ENCODE measurements at places on chromosomes 7 and 10. TPM values are rescaled to one million over a fixed set of nuclear protein-coding genes. Genes with fewer than 3 reads are reported as not detected.

TCAF2 gene
- total RNA-seq, result 2.3 TPM

ABCB1 gene
- not detected for total RNA-seq

EN2 gene
- 0.15 TPM for total RNA-seq

CTAGE8 gene
- 1.4 TPM for total RNA-seq

HOXA1 gene
- 2.7 TPM for total RNA-seq

CLEC5A gene
- not detected for total RNA-seq

KIAA1549 gene
- total RNA-seq, result 9.2 TPM

DNAH11 gene
- not detected for total RNA-seq

DNA sequence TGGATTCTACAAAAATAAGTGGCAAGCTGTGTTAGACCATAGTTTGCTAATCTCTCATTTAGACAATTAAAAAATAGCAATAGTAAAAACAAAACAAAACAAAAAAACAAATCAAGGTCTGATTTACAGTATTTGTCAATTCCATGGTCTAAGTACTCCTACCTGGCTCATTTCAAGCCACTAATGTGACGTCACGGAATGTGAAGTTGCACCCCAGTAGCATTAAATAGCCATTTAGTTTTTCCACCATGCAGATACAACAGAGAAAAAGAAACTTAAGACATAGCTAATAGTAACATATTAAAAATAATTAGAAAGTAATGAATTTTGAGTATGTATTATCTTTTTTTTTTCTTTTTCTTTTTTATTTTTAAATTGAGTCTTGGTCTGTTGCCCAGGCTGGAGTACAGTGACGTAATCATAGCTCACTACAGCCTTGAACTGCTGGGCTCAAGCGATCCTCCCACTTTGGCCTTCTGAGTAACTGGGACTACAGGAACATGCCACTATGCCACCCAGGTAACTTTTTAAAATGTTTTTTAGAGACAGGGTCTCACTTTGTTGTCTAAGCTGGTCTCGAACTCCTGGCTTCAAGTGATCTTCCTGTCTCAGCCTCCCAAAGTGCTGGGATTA, 101.2 kb downstream of the MKX start:
- DNase-seq, result no peak
- no peak overlapping the region for H3K27ac ChIP-seq
- H3K36me3 ChIP-seq, result peaks cover 6% of the 10 kb centered on the region

DNA sequence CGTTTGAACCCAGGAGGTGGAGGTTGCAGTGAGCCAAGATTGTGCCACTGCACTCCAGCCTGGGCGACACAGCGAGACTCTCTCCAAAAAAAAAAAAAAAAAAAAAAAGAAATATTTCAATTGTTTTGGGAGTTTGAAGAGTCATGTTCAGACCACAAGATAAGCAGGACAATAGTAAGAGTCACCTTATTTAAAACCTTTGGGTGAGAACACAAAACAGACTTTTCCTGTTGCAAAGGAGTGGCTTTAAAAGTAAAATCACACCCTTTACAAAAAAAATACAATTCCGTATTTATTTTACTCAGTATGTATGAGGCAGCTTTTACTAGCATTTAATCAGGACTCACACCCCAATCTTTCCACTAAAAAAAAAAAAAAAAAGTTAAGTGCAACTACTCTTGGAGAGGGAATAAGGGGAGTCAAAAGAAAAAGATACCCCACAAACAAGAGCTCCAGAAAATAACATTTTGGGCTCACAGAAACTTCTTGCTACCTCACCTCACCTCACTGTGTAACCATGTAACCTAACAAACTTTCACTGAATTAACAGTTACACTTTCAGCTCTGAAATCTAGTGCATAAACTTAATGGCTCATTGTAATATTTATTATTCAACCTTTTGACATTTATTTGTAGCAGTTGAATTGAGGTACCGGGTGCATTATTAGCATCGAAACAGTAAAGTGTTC, 11.2 kb downstream of the SKIDA1 start:
- H3K4me1 ChIP-seq, result peaks cover 72% of the 10 kb centered on the region
- no peak for DNase-seq
- no peaks in the 10 kb centered on the region for H3K27me3 ChIP-seq
- H3K4me3 ChIP-seq, result peak overlapping the region; percentile 81
- H3K27ac ChIP-seq, result peak overlapping the region; percentile 95
- no peaks in the 10 kb centered on the region for H3K36me3 ChIP-seq

- DNase-seq, result no peak
- H3K36me3 ChIP-seq, result peaks cover 6% of the 10 kb centered on the region
- H3K27ac ChIP-seq, result peak overlapping the region; percentile 54
- H3K4me1 ChIP-seq, result peaks cover 23% of the 10 kb centered on the region
These were observed 110.1 kb downstream of the ARID5B start for GRCh38 chr10:62011558-62011957.

DNA sequence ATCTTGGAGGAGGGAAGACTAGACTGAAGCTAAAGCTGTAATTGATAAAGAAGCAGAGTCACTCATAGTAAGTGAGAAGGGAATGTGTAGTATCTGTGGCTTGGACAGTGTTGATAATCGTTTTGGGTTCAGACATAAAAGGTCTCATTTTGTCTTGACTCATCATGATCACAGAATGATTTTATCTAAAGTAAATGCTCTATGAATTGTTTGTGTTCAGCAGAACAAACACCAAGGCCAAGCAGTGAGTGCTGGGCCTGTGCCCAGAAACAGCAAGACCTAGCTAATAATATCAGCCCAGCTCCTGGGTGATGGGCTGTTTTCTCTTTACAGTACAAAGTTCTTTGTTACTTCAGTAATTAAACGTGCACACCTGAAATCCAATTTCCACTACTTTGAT, 26.7 kb upstream of the CD36 start:
- no peaks in the 10 kb centered on the region for H3K36me3 ChIP-seq
- no peaks in the 10 kb centered on the region for H3K27me3 ChIP-seq
- peak overlapping the region; percentile 56 for H3K27ac ChIP-seq
- DNase-seq, result no peak
- H3K4me1 ChIP-seq, result peaks cover 29% of the 10 kb centered on the region
- no peak overlapping the region for H3K4me3 ChIP-seq

- DNase-seq, result no peak
- H3K27me3 ChIP-seq, result no peaks in the 10 kb centered on the region
- H3K27ac ChIP-seq, result peak overlapping the region; percentile 36
- no peaks in the 10 kb centered on the region for H3K36me3 ChIP-seq
These were observed 99.4 kb downstream of the ITGA8 start for GRCh38 chr10:15620337-15620736.

- H3K36me3 ChIP-seq, result peaks cover 9% of the 10 kb centered on the region
- H3K4me1 ChIP-seq, result peaks cover 32% of the 10 kb centered on the region
- no peak for DNase-seq
- no peaks in the 10 kb centered on the region for H3K27me3 ChIP-seq
- peak overlapping the region; percentile 90 for H3K27ac ChIP-seq
- H3K4me3 ChIP-seq, result no peak overlapping the region
These were observed 68.7 kb downstream of the TAX1BP1 start for GRCh38 chr7:27808626-27809025.

- no peak for DNase-seq
- peaks cover 21% of the 10 kb centered on the region for H3K4me1 ChIP-seq
- H3K36me3 ChIP-seq, result no peaks in the 10 kb centered on the region
- no peak overlapping the region for H3K4me3 ChIP-seq
These were observed 14.2 kb downstream of the ANK3 start for GRCh38 chr10:60375293-60376004.

DNA sequence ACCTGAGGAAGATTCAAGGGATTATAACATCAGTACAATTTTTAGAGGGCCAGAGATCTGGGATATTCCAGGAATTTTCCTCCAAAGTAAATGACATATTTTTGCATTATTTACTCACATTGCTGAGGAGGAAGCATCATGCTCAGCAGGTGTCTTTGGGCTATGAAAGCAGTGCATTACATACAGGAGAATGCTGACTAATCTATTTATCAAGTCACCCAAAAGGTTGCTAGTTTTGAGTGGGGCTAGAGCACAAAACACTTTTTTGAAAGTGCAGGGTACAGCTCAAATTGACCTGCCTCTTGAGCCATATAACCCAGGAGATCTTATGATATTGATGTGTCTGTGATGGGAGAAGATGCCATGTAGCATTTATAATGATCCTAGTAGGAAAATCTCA, 603.1 kb downstream of the POM121L12 start:
- no peak overlapping the region for H3K27ac ChIP-seq
- no peak overlapping the region for H3K4me3 ChIP-seq
- no peaks in the 10 kb centered on the region for H3K4me1 ChIP-seq
- DNase-seq, result no peak

- no peaks in the 10 kb centered on the region for H3K4me1 ChIP-seq
- no peak overlapping the region for H3K4me3 ChIP-seq
- DNase-seq, result no peak
- H3K27me3 ChIP-seq, result peaks cover 46% of the 10 kb centered on the region
- H3K36me3 ChIP-seq, result peaks cover 2% of the 10 kb centered on the region
- H3K27ac ChIP-seq, result no peak overlapping the region
These were observed 131.5 kb upstream of the CTBP2 start for GRCh38 chr10:125291836-125292235.

- H3K4me3 ChIP-seq, result no peak overlapping the region
- H3K4me1 ChIP-seq, result peaks cover 35% of the 10 kb centered on the region
- peaks cover 12% of the 10 kb centered on the region for H3K36me3 ChIP-seq
- no peak overlapping the region for H3K27ac ChIP-seq
- no peak for DNase-seq
- H3K27me3 ChIP-seq, result no peaks in the 10 kb centered on the region
These were observed 4.6 kb downstream of the ATP6V1F start for GRCh38 chr7:128867241-128867640.

DNA sequence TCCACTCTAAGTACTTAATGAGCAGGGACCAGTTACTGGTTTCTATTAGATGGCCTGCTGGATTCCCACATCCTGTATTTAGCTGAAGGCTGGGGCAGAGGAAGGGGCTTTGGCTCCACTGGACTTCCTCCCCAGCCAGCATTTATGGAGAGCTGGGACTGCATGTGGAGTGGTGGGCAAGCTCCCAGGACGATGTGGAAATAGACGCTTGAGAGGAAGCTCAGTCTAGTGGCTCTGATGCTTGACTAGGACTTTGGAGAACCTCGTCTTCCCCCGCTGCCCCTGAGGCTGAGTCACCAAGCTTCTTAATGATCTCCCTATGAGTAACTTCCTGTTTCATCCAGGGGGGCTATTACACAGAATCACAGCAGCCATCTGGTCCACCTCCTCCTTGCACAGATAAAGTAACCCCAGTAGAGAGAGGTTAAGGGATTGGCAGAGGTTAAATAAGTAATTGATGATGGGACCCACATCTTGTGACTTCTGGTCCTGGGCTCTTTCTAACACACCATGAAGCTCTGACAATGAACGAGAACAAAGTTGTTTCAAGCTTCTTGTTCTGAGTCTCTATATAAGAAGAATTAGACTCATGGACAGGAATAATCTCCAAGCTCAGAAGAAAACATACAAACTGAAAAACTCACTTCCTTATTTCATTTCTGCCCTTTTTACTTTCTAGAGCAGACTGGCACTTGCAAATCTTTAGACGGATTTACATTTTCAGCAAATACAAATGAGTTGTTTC, 126.2 kb downstream of the PRPF18 start:
- peaks cover 15% of the 10 kb centered on the region for H3K36me3 ChIP-seq
- H3K27me3 ChIP-seq, result no peaks in the 10 kb centered on the region
- no peak overlapping the region for H3K4me3 ChIP-seq
- DNase-seq, result no peak
- H3K27ac ChIP-seq, result peak overlapping the region; percentile 89

GRCh38 chr7:36606153-36606975, 117.9 kb downstream of the AOAH start:
- peaks cover 12% of the 10 kb centered on the region for H3K27me3 ChIP-seq
- no peak overlapping the region for H3K4me3 ChIP-seq
- DNase-seq, result no peak
- H3K27ac ChIP-seq, result no peak overlapping the region
- H3K36me3 ChIP-seq, result no peaks in the 10 kb centered on the region

DNA sequence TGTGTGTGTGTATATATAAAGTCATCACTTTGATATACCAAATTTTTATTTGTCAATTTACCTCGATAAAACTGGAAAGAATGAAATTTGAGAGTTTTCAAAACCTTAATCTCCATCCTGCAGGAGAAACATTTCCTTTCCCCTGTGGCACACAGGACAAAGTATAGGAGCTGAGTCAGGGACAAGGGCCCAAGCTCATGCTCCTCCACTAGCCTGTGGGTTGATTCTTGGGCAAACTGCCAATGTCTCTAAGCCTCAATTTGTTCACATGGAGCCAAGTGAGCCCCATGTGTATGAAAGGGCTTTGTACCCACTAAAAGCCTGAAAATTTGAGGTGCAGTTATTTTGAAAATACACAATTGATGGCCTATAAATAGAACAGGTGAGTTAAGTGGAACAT, 60.3 kb upstream of the IL6 start:
- H3K36me3 ChIP-seq, result no peaks in the 10 kb centered on the region
- no peaks in the 10 kb centered on the region for H3K27me3 ChIP-seq
- no peak overlapping the region for H3K4me3 ChIP-seq
- peaks cover 71% of the 10 kb centered on the region for H3K4me1 ChIP-seq

- H3K27me3 ChIP-seq, result no peaks in the 10 kb centered on the region
- no peaks in the 10 kb centered on the region for H3K4me1 ChIP-seq
- H3K36me3 ChIP-seq, result no peaks in the 10 kb centered on the region
These were observed 421.4 kb downstream of the SDK1 start for GRCh38 chr7:3722396-3722922.

DNA sequence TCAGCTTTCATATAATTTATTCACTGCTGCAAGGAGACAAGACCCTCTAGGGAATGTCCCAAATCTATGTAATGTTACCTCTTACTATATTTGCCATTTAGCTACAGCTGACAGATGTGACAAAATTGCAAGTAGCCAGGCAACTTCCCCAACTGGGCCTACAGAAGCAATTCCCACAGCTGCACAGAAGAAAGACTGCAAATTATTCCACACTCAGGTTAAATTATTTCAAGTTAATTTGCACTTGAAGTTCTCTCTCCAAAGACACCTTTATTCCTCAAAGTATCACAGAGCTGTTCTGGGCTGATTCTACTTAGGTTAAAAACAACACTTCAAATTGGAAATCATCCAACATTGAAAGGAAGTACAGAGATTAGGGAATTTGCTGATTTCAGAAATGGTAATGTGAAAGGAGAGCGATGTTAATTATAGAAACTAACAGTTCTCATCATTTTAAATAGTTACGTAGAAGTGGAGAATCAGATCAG, 133.6 kb downstream of the THSD7A start:
- peaks cover 14% of the 10 kb centered on the region for H3K4me1 ChIP-seq
- no peaks in the 10 kb centered on the region for H3K27me3 ChIP-seq
- no peak overlapping the region for H3K4me3 ChIP-seq
- H3K27ac ChIP-seq, result no peak overlapping the region
- no peaks in the 10 kb centered on the region for H3K36me3 ChIP-seq

- H3K27me3 ChIP-seq, result peaks cover 1% of the 10 kb centered on the region
- H3K36me3 ChIP-seq, result no peaks in the 10 kb centered on the region
- H3K4me3 ChIP-seq, result peak overlapping the region; percentile 78
- H3K4me1 ChIP-seq, result peaks cover 25% of the 10 kb centered on the region
These were observed 284 bp downstream of the CXCL12 start for GRCh38 chr10:44384601-44385025.

Data from chondrocyte (in vitro differentiated cells).